ENCODE measurements at places on chromosomes 4 and X. TPM values are rescaled to one million over a fixed set of nuclear protein-coding genes. Genes with fewer than 3 reads are reported as not detected.
A peak's percentile ranks its signal among the peaks of the same experiment; 100 is the strongest.

DNA sequence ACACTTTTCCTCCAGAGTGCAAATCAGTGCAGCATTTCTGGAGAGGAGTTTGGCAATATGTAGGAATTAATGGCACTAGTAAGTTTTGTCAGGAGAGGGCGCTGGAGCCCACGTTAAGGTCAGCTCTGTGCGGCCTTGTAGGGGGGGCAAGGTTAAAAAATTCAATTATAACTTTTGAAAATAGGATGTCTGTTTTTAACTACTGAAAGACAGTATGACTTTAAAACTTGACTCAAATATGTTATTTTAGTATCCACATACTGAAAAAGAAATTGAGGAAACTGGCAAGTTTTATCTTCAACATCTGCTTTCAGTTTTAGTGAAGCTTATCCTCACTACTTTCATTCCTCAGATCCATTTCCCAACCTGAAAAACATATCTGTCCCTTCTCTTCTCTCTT lies 30.9 kb upstream of the HSD17B13 start:
- H3K27me3 ChIP-seq: no peaks in the 10 kb centered on the region
- H3K4me3 ChIP-seq: no peak overlapping the region
- no peak overlapping the region for H3K27ac ChIP-seq
- no peaks in the 10 kb centered on the region for H3K36me3 ChIP-seq
- peaks cover 9% of the 10 kb centered on the region for H3K4me1 ChIP-seq
- peak; percentile 13 for DNase-seq

The MAP7D2 gene
- 0.13 TPM for total RNA-seq

DNA sequence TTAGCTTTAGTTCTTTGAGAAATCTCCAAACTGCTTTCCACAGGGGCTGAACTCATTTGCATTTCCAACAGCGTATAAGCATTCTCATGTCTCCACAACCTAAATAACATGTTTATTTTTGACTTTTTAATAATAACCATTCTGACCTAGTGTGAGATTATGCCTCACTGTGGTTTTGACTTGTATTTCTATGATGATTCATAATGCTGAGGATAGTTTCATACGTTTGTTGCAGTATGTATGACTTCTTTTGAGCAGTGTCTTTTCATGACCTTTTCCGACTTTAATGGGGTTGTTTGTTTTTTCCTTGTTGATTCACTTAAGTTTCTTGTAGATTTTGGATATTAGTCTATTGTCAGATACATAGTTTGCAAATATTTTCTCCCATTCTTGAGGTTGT lies 1833.0 kb upstream of the PCDH10 start:
- H3K4me1 ChIP-seq: no peaks in the 10 kb centered on the region
- no peak overlapping the region for H3K27ac ChIP-seq
- DNase-seq: no peak
- no peaks in the 10 kb centered on the region for H3K36me3 ChIP-seq
- H3K27me3 ChIP-seq: no peaks in the 10 kb centered on the region

DNA sequence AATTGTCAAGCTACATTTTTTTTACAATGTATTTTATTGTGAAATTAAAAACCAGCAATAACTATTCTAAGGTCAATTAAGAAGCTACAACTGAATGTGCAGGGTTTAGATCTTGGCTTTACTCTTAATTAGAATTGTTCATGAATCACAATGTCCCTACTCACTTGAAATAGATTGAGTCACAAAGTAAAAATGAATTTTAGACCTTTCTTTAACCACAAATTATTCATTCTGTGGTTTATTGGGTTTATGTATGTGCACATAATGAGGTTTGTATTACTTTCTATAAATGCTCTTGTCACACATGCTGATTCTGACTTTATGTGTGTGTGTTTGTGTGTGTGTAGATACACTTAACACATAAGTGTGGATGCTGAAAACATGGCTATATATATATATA lies 647.0 kb upstream of the AADAT start:
- H3K4me3 ChIP-seq: no peak overlapping the region
- no peaks in the 10 kb centered on the region for H3K36me3 ChIP-seq
- H3K27me3 ChIP-seq: no peaks in the 10 kb centered on the region
- no peak overlapping the region for H3K27ac ChIP-seq

The SLC10A3 gene
- total RNA-seq: 16.4 TPM

The PTCHD1 gene
- total RNA-seq: not detected

DNA sequence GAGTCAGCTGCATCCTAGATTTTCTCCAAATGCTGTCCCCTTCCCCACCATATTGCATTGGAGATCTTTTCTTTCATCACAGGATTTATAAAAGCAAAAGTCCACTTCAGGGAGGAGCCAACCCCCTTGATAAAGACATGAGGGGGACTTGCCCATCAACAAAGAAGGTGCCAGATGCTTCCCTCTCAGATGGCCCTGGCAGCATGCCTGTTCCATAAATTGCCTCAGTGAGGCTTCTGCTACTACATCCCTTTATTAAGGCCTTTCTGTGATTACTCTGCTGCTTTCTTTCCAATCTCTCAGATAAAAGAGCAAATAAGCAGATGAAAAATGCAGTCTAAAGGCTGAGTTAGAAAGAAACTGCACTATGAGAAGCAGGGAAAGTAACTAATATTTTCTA lies 511.6 kb downstream of the PACRGL start:
- no peak overlapping the region for H3K4me3 ChIP-seq
- no peak for DNase-seq
- H3K36me3 ChIP-seq: no peaks in the 10 kb centered on the region
- H3K27me3 ChIP-seq: no peaks in the 10 kb centered on the region
- no peak overlapping the region for H3K27ac ChIP-seq

DNA sequence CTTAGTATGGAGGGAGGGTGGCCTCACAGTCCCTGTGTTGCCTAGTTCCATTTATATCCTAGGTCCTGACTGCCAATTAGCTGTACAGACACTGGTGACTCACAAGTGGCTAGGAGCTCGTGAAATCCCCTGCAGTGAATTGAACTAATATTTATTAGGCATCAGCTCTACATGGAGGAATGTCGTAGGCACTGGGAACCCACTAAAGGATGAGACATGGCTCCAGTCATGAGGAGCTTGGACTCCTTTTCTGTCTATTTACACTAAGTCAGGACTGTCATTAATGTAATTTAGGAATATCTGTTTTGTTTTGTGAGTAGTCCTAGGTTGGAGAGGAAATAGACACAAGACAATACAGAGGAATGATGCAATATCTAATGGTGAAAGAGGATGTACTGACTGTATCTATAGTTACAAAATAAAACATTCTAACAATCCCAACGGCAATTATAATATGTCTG lies 67.7 kb downstream of the MID1IP1 start:
- H3K27ac ChIP-seq: no peak overlapping the region
- no peaks in the 10 kb centered on the region for H3K36me3 ChIP-seq
- no peak overlapping the region for H3K4me3 ChIP-seq
- no peaks in the 10 kb centered on the region for H3K4me1 ChIP-seq

GRCh38 chrX:37060999-37061398 lies 52.8 kb downstream of the FAM47C start:
- DNase-seq: no peak
- no peaks in the 10 kb centered on the region for H3K4me1 ChIP-seq
- H3K4me3 ChIP-seq: no peak overlapping the region
- H3K27me3 ChIP-seq: no peaks in the 10 kb centered on the region

DNA sequence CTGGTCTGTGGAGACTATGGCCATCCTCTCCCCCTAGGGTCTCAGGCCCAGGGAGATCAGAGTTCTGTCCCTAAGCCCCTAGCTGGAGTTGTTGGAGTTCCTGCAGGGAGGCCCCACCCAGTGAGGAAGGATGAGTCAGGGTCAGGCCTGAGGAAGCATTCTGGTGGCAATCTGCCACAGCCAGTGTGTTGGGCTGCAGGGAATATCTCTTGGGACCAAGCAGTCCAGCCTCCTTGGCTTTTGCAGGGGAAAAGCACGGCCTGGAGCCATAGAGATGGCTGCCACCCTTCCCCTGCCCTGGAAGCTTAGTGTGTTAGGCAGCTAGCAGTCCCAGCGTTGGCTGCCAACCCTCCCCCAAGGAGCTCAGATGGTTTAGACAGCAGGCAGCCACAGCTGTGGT lies 202.4 kb downstream of the RTL9 start:
- no peak overlapping the region for H3K27ac ChIP-seq
- no peaks in the 10 kb centered on the region for H3K36me3 ChIP-seq
- no peaks in the 10 kb centered on the region for H3K4me1 ChIP-seq
- H3K4me3 ChIP-seq: no peak overlapping the region
- H3K27me3 ChIP-seq: no peaks in the 10 kb centered on the region

- H3K4me3 ChIP-seq: no peak overlapping the region
- H3K27me3 ChIP-seq: no peaks in the 10 kb centered on the region
- DNase-seq: no peak
- no peak overlapping the region for H3K27ac ChIP-seq
- no peaks in the 10 kb centered on the region for H3K36me3 ChIP-seq
- no peaks in the 10 kb centered on the region for H3K4me1 ChIP-seq
Observed at GRCh38 chr4:90580326-90580725, 453.1 kb downstream of the CCSER1 start.

DNA sequence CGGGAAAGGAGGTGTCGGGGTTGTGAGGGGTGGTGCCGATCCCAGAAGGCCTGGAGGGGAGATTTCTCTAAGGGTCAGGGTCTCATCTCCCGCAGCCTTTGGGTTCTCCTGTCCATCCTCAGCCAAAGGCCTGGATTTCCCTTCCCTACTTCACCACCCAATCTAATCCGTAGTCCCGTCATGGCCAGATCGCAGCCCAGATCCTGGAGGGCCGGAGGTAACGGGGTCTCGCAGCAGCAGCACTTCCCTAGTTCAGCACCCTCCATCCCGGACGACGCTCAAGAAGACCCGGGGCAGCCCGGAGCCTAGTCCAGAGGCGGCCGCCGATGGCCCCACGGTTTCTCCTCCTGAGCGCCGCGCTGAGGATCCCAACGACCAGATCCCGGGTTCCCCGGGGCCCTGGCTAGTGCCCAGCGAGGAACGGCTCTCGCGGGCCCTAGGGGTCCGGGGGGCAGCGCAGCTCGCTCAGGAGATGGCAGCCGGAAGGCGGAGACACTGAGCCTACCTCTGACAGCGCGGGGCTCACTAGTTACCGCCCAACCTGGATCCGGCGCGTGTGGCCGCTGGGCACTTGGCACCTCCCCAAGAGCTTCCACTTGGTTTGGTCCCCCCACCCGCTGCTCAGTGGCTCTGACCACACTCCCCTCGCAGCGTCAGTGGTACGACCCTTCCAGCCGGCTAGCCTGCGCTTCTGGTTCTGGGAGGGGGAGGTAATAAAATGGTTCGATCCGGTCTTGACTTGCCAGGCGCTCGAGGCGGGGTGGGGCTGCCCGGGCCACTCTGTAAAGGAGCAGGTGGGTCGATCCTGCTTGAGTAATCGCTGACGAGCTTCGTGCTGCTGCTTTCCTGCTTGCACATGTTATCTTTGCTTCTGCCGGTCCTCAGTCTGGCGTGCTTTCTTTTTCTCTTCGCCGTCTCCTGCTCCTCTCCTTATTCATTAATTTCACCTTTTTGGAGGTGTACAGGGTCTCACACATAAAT lies 3.6 kb downstream of the MAGIX start:
- H3K4me3 ChIP-seq: peak overlapping the region; percentile 37
- DNase-seq: peak; percentile 60
- H3K27me3 ChIP-seq: no peaks in the 10 kb centered on the region

GRCh38 chrX:43809463-43809862 lies 72.8 kb downstream of the MAOB start:
- no peaks in the 10 kb centered on the region for H3K36me3 ChIP-seq
- no peak overlapping the region for H3K27ac ChIP-seq
- H3K27me3 ChIP-seq: no peaks in the 10 kb centered on the region
- H3K4me1 ChIP-seq: no peaks in the 10 kb centered on the region
- H3K4me3 ChIP-seq: no peak overlapping the region
- no peak for DNase-seq

The DCTD gene
- 112 TPM for total RNA-seq

DNA sequence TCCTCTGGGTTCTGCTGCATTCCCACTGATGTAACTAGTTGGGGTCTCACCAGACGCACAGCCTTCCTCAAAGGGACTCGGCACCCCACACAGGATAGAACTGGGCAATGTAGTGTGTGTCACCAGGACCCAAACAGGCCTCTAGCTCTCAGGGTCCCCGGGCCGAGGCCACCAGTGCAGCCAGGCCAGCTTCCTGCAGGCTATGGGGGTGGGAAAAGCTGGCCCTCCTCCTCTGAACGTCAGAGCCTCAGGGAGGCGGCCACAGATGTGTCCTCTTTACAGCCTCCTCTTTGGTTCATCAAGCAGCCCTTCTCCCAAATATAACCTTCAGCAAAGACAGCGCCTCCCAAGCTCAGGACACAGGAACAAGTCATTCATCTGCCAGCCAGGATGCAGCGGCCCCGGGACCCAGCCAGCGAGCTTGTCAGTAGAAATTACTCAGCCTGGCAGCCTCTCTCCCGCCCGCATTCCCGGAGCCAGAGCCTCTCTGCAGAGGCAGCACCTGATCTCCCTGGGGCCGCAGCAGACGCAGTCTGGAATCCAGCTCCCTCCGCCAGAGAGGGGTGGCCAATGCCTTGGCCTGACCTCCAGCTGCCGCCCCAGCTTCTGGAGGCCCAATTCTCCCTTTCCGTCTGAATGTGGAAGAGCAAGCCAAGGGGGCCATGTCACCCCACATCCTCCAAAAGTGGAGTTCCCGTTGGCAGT lies 288.5 kb downstream of the FBXW7 start:
- no peak overlapping the region for H3K27ac ChIP-seq
- H3K4me1 ChIP-seq: no peaks in the 10 kb centered on the region
- no peak overlapping the region for H3K4me3 ChIP-seq
- no peaks in the 10 kb centered on the region for H3K36me3 ChIP-seq

The NEIL3 gene
- total RNA-seq: 7.9 TPM

DNA sequence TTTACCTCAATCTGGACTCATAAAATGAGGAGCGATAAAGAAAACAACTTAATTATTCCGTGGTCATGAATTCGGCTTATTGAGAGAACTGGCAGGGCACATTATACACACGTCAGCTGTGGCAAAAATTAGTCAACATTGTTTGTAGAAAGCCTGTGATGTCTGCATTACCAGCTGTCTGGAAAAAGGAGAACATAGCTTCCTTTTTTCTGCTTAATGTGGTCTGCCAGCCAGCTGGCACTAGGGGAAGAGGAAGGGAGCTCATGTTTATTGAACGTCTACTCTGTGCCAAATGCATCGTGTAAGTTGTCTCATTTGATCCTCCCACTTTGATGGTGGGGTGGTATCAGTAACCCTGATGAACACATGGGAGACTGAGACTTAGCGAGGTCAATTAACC lies 367.6 kb downstream of the ARHGAP24 start:
- no peaks in the 10 kb centered on the region for H3K27me3 ChIP-seq
- no peak for DNase-seq
- H3K36me3 ChIP-seq: no peaks in the 10 kb centered on the region
- no peak overlapping the region for H3K27ac ChIP-seq
- H3K4me3 ChIP-seq: no peak overlapping the region
- no peaks in the 10 kb centered on the region for H3K4me1 ChIP-seq

DNA sequence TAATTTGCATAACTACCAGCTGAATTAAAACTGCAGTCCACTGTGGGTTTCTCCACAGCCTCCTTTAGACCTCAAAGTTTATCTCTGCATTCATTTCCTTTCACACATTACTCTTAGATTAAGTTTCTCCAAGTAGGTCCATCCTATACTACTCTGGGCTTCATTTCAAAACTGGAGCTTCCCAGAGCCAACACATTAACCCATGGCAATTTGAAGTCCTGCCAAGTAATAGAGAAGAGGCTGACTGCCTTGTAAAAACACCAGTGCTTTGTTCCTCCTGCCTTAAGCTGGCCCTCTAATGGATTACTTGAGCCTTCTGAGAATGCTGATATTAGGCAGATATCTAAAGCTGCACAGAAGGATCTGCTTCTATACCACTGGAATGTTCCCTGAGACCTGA lies 997.2 kb upstream of the SLIT2 start:
- H3K27ac ChIP-seq: no peak overlapping the region
- H3K4me3 ChIP-seq: no peak overlapping the region
- H3K4me1 ChIP-seq: no peaks in the 10 kb centered on the region
- DNase-seq: no peak
- no peaks in the 10 kb centered on the region for H3K27me3 ChIP-seq

The WNK3 gene
- total RNA-seq: 0.15 TPM
